Renal cortical epithelial cell (primary cell): ENCODE measurements at places on chromosomes 12 and 14. TPM values are rescaled to one million over a fixed set of nuclear protein-coding genes. Genes with fewer than 3 reads are reported as not detected.

DNA sequence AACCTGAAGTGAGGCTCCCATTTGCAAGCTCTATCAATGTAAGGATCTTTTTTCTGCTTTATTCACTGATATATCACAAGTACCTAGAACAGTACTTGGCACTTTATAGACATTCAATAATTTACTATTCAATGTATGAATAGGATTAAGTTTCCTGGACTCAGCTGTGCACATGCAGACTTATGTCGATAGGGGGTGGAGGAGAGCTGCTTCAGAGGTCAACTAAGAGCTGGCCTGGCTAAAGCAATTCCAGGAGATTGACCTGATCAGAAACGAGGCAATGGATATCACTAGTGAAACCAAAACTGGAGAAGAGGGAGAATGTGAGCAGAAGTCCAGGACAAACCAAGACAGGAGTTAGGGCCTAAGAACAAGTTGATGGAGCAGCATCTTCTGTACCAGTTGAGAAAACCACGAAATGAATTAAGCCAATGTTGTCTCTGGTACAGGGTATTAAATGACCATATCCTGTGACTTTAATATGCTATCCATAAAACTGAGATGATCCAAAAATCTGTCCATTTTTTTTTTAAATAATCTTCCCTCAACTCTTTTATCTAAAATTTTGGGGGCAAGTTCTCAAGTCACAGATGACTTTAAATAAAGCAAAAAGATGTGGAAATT is 169.2 kb downstream of the PIK3C2G start:
- peak; percentile 63 for DNase-seq

DNA sequence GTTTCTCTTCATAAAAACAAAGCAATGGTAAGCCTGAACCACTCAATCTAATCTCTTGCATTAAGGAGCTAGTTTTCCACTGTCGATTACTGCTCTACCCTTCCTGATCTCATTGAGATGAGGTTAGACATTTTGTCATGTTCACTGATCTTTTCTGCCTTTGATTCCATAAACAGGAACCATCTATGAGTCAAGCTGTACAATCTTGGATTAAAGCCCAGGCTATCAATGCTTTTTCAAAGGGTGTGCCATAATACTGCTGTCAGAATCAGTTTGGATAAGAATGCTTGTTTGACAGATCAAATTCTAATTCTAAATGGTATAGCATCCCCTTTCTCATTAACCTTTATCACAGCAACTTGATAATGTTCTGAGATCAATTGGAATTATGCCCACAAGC is 16.1 kb downstream of the GRIP1 start:
- peak; percentile 76 for DNase-seq

DNA sequence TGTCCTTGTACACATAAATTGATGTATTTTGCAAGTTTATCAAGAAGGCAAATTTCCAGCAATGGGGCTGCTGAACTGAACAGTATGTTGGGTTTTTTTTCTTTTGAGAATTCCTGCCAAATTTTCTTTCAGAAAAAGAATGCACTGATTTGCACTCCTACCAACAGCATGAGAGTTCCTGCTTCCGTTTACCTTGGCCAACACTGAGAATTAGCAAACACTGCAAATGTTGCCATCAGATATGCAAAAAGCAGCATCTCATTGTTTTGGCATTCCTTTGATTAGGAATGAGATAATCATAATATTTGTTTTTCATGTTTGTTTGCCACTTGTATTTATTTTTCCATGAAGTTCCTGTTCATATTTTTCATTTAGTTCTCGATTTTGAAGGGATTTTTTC is 82.4 kb downstream of the RTN1 start:
- DNase-seq, result no peak

GRCh38 chr12:119072440-119072839 is 91.1 kb downstream of the SRRM4 start:
- DNase-seq, result no peak

- DNase-seq, result no peak
These were observed 92.0 kb downstream of the FBXL14 start for GRCh38 chr12:1502379-1502720.

DNA sequence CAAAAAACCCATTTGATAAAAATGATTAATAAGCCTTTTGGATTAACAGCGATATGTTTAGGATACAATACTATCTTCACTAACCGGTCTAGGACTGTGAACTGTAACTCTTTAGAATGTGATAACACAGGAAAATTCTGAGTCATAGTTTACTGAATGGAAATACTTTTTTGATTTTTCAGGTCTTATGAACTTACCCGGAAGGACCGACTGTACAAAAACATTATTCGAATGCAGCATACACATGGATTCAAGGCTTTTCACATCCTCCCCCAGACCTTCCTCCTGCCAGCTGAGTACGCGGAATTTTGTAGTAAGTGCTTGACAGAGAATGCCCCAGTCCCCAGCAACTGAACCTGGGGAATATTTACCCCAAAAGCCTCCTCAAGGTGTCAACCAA is 29.0 kb downstream of the TTLL5 start:
- DNase-seq, result no peak

GRCh38 chr14:89187501-89187900 is 229.5 kb downstream of the FOXN3 start:
- no peak for DNase-seq

DNA sequence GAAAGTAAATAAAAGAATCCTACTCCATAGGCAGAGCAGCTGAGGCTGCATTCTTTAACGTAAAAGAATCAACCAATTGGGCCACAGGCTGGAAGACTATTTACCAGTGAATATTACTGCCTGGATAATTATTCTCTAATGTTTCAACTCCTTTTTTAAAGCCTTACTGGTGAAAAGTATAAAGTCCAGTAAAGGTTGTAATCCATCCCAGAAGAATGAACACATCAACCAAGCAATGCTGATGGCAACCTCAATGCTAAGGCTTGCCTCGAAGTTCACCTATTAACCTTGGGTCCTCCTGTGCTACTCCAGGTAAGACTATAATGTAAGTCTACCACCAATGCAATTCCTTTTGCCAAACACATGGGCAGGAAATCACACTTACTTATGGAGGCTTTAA is 77.3 kb downstream of the ATXN2 start:
- DNase-seq, result no peak

- DNase-seq, result no peak
These were observed 53.3 kb downstream of the BICD1 start for GRCh38 chr12:32159925-32160324.

GRCh38 chr12:70960484-70960883 is 39.9 kb upstream of the PTPRR start:
- peak; percentile 61 for DNase-seq

GRCh38 chr14:95504135-95505029 is 12.1 kb downstream of the SYNE3 start:
- DNase-seq, result no peak

- DNase-seq, result no peak
These were observed 38.6 kb downstream of the FBXO34 start for GRCh38 chr14:55309761-55310365.

DNA sequence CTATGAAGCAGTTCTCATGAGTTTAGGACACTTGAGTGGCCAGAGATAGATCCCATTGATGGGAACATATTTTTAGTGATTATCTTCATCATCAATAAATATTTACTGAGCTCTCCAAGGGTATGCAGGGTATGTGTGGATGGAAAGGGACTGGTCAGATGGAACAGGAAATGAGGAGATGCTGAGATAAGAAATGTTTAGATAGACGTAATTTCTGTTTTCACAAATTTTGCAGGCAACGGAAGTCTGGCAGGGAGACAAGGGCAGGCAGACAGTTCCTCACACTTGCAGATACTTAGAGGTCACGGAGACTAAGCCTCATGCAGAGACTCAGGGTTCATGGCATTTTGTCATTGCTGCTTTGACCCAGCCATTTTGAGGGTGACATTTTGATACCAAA is 24.3 kb downstream of the BCL2L14 start:
- DNase-seq, result no peak

DNA sequence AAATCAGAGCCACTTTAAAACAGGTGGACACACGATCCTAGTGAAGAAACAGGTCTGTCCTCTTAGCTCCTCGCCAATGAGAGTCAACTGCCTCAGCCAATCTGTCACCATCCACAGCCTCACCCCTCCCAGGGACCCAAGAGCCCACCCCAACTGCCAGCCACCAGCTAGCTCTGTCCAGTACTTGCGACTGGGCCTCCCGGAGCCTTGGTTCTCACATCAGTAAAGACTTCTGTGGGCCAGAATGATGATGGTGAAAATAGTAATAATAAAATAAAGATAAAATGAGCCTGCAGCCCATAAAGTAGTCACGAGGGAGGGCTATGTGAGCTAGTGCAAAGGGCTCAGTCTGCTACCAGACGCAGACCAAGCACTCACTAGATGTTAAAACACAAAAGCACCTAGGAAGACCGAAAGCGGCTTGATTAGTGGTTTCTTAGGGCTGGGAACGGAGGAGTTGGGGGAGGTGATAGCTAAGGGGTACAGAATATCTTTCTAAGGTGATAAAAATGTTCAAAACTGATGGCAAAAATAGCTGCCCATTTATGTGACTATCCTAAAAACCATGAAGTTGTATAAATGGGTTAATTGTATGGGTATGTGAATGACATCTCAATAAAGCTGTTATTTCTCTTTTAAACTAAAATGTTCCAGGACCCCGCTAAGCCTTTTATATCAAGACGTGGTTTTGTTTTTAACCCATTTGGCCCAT is 39.8 kb downstream of the ACTN1 start:
- no peak for DNase-seq

- DNase-seq, result no peak
These were observed 863.5 kb upstream of the MGAT4C start for GRCh38 chr12:87119713-87120112.

- DNase-seq, result no peak
These were observed 181.4 kb downstream of the SYT1 start for GRCh38 chr12:79046021-79046420.

DNA sequence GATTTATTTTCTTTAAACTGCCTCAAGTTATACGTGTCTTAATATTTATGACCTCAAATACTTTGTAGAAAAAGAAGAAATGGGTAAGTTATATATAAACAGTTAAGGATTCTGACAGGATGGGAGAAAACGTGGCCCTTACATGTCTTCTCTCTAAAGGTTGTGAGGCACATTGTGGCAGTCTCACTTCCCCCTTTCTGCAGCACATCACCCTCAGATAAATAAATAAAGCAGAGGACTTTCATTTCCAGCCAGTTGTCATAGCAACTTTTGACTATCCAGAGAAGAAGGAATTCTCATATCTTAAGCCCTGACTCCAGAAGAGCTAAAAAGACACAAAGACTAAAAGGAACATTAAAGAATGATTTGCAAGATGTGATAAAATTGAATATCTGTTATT is 28.8 kb upstream of the CEP83 start:
- no peak for DNase-seq

DNA sequence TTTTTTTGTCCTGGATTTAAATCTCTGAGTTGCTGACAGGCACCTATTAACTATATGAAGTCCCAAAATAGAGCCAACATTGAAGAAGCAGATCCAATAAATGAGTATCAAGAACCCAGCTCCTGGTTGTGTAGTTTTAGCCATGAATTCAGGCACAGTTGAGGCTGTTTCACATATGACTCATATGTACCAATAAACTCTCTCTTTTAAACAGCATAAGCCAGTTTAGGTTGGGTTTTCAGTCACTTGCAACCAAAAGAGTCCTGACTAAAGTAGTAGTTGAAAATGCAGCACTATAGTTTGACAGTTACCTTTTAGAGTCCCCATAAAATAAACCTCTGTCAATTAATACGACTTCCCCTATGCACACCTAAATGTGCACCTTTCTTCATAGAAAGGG is 389.9 kb downstream of the RPS29 start:
- DNase-seq, result peak; percentile 3

DNA sequence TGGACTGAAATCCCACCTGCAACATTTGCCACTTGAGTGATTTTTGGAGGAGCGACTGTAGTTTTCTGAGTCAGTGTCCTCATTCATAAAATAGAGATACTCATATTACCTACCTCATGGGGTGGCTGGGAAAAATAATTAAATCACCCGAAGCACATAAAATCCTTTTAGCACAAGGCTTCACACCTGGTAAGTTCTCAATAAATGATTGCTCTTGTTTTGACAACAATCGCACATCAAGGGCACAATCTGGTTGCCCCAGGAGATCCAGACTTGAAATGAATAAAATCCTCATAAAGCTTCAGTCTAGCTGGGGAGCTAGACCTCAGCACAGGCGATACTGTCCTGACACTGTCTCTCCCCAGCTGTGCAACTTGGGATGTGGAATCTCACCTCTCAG is 76.0 kb upstream of the CCDC60 start:
- no peak for DNase-seq

GRCh38 chr14:93212432-93212831 is 5.4 kb downstream of the UBR7 start:
- DNase-seq, result no peak

GRCh38 chr14:88029500-88029899 is 24.6 kb downstream of the GPR65 start:
- DNase-seq, result no peak

DNA sequence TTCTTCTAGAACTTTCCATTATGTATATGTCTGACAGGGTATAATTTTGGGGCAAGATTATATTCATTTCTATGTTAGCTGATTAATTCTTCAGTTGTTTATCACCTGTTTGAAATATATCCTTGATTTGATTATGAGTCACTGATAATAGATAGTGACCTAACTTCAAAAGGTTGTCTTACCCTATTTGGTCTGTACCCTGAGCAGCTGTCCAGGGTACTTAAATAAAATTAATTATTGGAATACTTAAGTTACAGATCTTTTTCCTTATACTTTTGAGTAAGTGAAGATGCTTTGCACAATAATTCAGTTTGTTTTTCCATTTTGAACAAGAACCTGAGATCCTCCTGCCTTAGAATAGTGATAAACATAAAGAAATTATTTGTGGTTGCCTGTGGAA is 13.2 kb upstream of the NPAS3 start:
- peak; percentile 11 for DNase-seq

DNA sequence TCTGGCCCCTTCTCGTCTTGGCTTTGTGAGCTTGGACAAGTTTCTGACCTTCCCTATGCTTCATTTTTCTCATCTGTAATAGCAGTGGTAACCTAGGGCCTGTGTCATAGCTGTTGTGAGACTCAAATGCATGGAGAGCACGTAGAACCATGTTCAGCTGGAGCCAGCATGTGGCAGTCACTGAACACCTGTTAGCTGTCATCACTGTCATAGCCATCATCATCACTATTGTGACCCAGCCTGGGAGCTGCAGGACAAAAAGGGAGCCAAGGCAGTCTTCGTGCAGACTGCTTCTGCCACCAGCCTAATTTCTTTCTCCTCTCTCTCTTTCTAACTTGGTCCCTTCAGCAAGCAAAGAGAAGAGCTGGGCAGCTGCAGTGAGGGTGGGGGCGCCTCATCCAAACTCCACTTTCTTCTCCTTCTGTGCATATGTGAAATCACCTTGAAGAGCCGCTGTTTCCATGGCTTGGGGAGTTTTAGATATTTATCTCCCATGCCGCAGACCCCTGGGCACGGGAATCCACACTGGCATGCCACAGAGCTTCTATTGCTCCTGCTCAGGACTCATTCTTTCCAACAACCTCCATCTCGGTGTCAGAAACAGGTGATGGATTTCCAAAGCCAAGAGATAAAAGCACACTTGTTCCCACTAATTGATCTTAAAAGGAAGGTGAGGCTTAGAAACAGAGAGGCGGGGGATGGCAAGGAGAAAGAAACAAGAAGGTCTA is 87.0 kb downstream of the SRRM4 start:
- DNase-seq, result no peak

- DNase-seq, result no peak
These were observed 31.3 kb upstream of the GSC start for GRCh38 chr14:94801225-94801624.

KCNJ8 gene
- total RNA-seq, result 0.89 and 2.1 TPM in 2 replicates

MAP1LC3B2 gene
- 0.35 and 1.6 TPM in 2 replicates for total RNA-seq

INHBC gene
- total RNA-seq, result not detected in 2 replicates

SLC6A12 gene
- total RNA-seq, result 1.9 and 4.8 TPM in 2 replicates

PLCZ1 gene
- total RNA-seq, result 0.69 TPM in 1 of 2 replicates, not detected in the other

HHIPL1 gene
- total RNA-seq, result 1.8 and 2.6 TPM in 2 replicates

CLEC6A gene
- total RNA-seq, result 0.20 TPM in 1 of 2 replicates, not detected in the other

GLI1 gene
- 0.50 TPM in 1 of 2 replicates, not detected in the other for total RNA-seq

PLD4 gene
- total RNA-seq, result 0.05 TPM in 1 of 2 replicates, not detected in the other

CPM gene
- 90.3 and 219 TPM in 2 replicates for total RNA-seq

IAPP gene
- total RNA-seq, result not detected in 2 replicates
